ENCODE measurements at places on chromosomes 11 and 22.

DNA sequence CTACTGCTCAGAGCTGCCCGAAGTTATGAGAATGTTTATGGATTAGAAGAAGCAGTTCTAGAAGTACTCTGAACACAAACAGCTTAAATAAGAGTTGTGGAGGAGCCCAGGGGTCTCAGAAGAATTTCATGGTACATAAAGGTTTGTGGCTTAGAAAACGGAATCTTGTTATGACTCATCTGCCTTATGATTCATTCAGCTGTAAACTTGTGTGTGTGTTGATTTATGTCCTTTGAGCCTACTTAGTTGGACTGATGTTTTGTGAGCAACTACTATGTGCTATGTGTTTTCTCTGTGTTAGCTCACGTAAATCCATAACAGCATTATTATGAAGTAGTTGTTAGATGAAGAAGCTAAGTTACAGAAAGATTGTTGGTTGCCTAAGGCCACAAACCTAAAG, 203.7 kb downstream of the PGR start:
- no peak for DNase-seq

DNA sequence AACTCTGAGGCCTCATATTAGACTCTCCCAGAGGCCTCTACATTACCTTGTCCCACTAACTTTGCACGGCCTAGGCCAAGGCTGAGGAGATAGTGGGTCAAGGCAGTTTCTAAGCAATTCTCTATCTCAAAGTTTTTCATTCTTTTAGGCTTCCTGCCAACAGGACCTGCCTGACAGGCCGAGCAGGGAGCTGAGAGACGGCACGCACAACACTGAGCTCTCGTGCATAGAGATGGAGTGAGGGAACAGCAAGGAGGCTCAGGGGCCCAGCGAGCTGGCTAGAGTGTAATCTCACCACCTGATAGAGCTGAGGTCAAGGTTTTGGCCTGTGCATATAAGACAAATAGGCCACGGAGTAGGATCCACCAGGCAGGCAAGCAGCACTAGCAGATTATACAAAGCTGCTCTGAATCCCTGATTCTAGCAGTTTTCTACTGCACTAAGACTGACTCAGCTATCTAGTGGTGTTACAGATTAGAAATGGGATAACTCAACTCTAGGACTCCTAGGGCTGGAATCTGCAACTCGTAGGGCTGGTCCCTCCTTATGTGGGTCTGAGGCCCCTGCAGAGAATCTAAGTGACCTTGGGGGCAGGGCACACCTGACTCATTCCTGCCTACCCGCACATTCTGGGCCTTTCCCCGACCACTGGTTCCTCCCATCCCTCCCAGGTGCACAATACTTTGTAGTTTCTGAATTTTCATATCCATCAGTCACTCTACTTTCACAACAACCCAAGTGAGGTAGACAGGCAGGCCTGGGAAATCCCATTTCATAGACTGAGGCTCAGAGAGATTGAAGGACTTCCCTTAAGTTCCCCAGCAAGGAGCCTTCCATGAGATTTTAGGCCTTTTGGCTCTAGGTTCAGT, 1.7 kb downstream of the CYB5R2 start:
- DNase-seq = no peak

DNA sequence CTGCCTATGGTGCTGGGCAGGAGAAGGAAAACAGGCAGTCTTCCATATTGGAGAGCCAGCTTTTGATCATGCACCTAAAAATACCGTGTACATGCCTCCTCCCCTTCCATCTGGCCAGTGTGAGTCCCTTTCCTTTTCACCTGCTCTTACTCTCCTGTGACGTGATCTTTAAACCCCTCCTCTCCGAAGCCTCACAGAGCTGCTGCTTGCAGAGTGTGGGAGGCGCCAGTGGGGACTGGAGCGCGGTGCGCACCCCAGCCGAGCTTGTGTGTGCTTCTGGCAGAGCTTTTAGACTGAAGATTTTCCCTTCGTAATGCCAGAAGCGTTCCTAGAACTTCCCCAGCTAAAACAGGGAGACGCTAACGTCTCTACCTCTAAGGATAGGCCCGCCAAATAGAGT, 29.8 kb downstream of the MUC6 start:
- no peak for DNase-seq

DNA sequence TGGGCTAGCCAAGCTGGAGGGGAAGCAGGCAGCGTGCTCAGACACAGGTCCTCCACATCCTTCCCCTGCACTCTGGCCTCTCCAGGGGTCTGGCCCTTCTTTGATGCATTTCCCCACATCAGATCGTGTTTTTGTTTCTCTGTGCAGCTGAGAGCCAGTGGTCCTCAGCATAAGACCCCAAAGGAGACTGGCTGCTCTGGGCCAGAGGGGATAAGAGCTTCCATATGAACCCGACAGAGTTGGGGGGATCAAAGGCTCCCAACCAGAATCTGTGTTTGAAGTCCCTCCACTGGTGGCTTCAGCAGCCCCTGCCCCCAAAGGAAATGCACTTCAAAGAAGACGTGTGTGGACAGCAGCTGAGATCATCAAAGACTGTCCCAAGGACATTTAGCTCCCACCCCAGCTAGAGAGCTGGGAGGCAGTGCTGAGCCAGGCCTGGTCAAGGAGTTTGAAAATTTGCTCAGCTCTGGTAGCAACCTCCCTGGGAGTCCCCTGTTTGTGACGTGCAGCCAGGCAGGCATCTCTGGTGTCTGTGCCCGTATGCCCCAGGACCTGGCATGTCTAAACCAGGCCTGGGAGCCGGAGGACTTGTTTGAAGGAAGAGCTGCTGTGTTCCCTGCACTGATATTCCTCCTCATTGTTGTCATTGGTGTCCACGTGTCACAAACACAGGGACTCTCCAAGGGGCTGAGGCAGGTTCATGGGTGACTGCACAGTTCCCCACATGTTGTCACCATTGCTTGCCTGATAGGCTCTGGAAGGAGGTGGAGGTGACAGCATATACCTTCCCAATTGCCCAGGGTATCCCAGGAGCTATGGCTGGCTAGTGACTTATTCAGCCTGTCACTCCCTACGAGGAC, 99.0 kb downstream of the AMOTL1 start:
- no peak for DNase-seq

GRCh38 chr11:118115048-118115447, 28.3 kb upstream of the SMIM35 start:
- DNase-seq = no peak

DNA sequence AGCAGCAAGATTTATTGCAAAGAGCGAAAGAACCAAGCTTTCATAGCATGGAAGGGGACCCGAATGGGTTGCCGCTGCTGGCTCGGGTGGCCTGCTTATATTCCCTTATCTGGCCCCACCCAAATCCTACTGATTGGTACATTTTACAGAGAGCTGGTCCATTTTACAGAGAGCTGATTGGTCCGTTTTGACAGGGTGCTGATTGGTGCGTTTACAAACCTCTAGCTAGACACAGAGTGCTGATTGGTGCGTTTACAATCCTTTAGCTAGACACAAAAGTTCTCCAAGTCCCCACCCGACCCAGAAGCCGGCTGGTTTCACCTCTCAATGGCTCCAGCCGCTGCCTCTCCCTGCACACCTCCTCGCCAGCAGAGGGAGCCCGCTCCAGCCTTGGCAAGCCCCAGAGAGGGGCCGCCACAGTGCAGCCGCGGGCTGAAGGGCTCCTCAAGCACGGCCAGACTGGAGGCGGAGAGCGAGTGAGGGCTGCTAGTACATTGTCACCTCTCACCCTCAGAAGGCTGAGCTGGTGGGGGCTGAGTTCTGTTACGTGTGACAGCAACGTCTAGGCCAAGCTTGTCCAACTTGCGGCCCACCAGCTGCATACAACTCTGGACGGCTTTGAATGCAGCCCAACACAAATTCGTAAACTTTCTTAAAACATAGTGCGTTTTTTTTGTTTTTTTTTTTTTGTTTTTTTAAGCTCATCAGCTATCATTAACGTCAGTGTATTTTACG, 8.7 kb downstream of the PTH start:
- DNase-seq = peak; percentile 33

GRCh38 chr11:4065086-4065485, 29.5 kb upstream of the RRM1 start:
- DNase-seq = no peak

GRCh38 chr11:117513666-117514065, 186.0 kb downstream of the CEP164 start:
- DNase-seq = no peak
